ENCODE measurements at places on chromosomes 4 and X.

- no peak for DNase-seq
Observed at GRCh38 chrX:70301716-70302115, 11.8 kb downstream of the KIF4A start.

DNA sequence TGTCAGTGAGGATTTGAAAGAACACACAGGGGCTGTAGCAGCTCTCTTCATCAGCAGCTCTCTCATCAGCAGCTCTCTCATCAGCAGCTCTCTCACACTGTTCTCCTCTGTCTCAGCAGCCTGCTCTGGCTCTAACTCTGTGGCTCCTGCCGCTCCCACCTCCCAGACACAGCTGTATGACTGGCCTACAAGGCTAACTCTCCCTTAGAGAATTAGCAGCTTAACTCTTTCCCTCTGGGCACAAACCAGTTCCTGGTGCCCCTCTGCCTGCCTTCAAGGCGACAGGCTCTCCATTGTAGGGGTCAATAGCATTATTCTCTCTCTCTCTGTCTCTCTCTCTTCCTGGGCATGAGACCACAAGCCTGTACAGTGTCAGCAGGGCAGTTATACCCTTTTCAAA is 385.6 kb upstream of the PCDH10 start:
- no peak for DNase-seq

DNA sequence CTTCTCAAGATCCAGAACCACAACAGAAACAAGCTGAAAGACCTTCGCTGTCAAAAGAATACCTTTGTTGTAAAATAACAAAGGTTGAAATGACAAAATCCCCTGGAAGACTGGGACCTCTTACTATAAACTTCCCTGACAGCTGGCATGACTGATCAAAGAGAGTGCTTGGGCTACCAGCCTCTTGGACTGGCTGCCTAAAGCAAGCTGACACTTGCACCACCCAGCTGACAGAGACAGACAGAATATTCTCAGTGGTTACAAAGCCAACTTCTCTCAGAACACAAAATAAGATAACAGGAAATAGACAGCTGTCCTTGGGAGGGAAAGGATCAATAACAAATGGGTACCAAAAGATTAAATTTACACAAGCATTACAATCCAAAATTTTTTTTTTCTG is 241.7 kb upstream of the SPOCK3 start:
- DNase-seq: no peak

- no peak for DNase-seq
Observed at GRCh38 chr4:5052204-5052702, 973 bp downstream of the STK32B start.

DNA sequence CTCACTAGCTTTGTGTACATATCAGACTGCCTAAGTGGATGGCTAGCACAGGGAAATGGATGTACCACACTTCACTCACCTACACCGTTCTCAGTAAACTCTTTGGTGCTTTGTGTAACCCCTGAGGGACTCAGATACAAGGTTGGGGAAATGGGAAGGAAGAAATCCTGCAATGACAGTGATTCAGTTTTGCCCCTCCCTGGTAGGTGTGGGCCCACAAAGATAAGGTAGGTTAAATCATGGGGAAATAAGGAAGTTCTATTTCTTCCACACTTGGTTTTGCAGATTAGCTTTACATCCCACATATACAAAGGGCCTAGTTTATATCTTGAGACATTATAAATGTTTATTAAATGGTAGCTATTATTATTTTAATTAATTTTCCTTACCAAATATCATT is 197.6 kb upstream of the SPANXN4 start:
- no peak for DNase-seq

DNA sequence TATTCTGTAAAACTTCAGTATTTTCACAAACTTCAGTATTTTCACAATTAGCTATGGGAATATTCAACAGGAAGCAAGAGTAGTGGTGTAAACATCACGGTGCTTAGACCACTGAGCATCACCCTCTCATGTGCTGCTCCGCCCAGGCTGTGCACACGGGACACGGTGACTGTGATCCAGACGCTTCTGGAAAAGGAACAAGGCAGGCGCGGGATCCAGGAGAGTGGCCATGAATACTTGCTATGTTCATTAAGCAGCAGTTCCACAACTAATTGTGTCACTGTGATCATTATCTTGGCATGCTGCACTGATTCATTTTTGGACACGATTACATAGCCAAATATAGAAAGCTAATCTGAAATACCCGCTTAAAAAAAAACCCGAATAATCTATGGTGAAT is 19.6 kb upstream of the FAT1 start:
- DNase-seq: no peak

DNA sequence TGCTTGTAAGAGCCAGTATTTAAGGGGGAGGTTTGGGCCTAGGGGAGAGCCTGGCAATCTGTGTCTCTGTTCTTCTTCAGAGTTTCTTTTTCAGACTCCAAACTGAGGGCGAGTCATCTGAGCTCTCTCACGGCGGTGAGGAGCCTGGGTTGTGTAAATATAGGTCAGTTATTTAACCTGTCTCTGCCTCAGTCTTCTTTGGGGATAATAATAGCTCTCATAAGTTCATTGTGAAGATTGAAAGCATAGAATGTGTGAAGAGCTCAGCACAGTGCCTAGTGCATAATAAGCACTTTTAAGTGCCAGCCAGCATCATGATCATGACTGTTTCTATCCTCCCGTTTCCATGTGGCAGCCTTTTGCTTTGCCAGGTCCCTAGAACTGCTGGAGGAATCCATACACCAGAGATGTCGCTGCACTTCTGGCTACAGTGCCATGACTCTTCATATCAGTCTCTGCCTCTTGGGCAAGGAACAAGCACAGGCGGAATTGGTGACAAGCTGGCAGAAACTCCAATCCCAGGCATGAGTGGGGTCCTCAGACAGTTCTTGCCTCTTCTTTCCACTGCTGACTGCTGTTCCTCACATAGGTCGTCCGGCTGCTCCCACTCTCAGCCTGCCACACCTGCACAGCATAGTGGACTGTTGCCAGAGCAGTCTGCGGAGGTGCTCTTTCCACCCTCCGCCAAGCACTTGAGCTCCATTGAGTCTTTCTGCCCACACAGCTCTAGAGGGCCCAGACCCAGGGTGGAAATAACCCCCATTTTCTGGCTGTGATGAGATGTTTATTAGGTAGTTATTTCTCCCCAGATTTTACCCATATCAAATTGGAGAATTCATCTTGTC is 103.7 kb upstream of the MAML3 start:
- DNase-seq: no peak

- no peak for DNase-seq
Observed at GRCh38 chr4:10346023-10346422, 111.2 kb downstream of the ZNF518B start.

- DNase-seq: no peak
Observed at GRCh38 chr4:178672512-178672911, 1230.3 kb upstream of the AGA start.

DNA sequence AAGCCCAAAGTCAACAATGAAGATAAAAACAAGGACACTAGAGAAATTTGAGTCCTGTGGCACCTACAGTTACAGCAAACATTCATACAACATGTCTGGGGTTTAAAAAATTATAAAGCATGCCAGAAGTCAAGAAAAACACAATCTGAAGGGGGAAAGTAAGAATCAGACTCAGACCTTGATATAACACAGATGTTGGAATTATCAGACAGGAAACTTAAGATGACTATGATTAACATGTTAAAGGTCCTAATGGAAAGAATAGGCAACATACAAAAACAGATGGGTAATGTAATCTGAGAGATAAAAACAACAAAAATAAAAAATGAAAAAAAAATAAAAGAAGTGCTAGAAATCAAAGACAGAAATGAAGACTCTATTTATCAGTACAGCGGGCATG is 446.5 kb downstream of the SPRY1 start:
- DNase-seq: no peak

GRCh38 chrX:121114691-121115090 is 67.3 kb downstream of the GLUD2 start:
- DNase-seq: no peak

DNA sequence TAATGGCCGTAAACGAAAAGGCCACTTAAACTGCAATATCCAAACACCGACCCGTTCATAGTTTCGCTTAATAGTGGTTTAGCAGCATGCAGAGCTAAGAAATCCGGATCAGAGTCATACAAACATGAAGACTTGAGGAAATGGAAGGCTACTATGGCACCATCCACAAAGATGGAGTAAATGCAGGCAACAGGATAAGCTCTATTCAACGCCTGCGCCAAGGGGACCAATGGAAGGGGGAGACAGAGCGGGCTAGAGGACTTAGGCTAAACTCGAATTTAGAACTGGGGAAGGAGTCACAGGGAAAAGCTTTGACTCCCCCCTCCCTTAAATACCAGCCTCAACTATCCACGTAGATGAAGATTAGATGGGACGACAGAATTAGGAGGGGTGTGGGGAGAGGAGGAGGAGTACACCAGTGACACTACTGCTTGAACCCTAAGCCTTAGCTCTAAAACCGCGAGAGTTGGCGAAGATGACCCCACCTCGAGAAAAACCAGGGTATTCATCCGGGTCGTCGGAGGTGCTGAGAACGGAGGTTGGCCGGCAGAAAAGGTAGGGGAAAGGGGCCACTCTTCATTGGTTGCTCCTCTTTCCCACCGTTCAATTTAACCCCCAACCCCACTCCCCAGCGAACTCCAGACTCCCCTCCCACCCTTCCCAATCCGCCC is 3.5 kb downstream of the HUWE1 start:
- DNase-seq: peak; percentile 40

DNA sequence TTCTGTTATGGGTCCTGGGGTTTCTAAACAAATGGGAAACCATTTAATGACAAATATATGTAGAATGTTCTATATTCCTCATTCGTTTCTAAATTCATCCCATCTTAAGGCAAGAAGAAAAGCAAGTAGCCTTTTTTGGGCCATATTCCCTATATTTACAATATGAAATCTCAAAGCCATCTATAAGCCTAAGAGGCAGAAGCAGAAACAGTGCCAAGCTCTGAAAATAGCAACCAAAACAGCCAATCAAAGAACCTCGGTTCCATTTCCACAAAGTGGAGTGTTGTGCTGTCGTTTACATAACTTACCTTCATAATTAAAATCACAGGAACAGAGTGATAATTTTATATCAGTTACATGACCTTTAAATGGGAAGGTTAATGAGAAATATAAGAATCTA is 330.6 kb upstream of the GATB start:
- DNase-seq: no peak
